Keratinocyte (primary cell): ENCODE measurements at places on chromosomes 6 and 20.

DNA sequence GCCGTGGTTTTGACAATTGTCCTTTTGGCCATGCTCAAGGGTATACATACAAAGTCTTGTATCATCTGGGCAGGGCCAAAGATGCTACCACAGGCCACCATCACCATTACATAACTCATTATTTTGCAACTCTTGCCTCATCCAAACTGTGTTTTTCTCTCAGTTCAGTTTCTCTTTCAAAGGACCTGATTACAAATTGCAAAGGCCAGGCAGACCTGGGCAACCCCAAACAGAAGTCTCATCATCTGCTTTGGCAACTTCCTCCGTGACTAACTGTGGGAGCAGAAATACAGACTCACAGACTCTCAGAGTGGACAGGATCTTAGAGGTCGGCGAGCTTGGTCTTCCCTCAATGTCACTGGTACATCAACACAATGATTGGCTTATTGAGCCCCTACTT lies 117.8 kb upstream of the NEDD9 start:
- no peak for DNase-seq

DNA sequence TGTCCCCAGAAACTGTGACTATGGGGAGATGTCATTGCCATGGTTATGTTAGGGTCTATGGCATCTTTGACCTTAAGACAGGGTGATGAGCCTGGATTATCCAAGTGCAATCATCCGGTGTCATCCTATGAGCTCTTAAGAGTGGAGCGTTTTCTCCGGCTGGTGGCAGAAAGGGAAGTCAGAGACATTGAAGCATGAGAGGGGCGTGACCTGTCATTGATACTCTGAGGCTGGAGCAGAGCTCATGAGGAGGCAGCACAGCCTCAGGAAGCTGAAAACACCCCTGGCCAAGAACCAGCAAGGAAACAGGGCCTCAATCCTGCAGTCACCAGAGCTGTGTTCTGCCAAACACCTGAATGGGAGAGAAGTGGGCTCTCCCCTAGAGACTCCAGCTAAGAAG lies 59.6 kb downstream of the ANKRD60 start:
- DNase-seq: no peak

DNA sequence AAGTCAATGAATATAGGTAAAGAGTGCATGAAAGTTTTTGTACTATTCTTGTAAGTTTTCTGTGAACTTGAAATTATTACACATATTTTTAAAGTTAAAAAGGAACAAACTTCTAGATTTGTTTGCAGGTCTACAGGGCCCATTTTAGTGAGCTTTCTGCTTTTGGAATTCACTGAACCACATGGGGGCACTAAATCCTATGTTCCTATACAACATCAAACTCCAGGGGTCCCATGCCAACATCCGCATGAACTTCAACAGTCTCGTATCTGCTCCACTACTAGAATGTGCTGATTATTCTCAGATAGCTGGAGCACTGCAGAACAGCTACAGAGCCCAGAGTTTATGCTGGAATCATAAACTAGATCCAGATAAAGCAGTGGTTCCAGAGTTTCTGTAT lies 347.9 kb upstream of the SPTLC3 start:
- DNase-seq: no peak

GRCh38 chr6:50952092-50952907 lies 133.6 kb downstream of the TFAP2B start:
- DNase-seq: no peak

- DNase-seq: no peak
Measured at GRCh38 chr6:133880896-133881295, 8.0 kb upstream of the TCF21 start.

DNA sequence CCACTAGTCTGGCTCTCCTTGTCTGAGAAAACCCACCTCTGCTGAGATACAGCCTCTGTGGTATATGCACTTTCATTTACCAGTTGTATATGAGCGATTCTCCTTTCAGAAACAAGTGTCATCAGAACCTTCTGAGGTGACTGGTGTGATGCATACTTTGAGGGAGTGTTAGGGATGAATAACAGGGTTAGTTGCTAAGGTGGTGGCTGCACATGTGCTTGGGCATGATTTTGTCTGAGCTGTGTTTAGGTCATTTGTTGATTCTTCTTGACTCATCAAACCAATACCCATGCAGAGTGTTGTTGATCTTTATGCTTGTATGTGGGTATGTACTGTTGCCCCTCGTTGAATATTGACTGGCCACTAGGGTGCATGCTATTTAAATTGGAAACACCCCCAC lies 25.7 kb downstream of the DTD1 start:
- peak; percentile 28 for DNase-seq

- DNase-seq: no peak
Measured at GRCh38 chr6:169427856-169428255, 174.2 kb upstream of the THBS2 start.

GRCh38 chr6:65161661-65162060 lies 545.4 kb downstream of the EYS start:
- no peak for DNase-seq

GRCh38 chr6:125791151-125791819 lies 525 bp downstream of the NCOA7 start:
- DNase-seq: no peak

DNA sequence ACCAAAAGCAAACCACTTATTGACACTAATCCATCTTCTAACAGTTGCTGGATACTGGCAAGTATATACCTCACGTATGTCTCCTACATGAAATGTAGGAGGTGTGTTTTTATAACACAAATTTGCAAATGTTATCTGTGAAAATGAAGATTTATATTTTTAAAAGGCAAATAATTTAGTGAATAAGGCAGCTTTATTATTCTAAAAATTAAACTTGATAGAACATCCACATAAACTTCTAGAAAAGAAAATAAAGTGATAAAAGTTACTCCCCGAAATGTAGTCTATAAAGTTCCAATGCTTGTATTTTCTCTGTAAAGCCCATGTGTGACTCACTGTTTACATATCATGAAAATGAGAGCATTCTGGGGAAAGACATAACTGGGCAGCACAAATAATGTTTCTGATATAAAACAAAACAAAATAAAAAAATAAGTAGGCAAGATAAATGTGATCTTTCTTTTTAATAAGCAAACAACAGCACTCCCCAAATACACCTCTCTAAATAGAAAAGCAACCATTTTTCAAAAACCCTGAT lies 84.4 kb downstream of the MAP7 start:
- no peak for DNase-seq
